ENCODE measurements at places on chromosomes 16 and 17.

DNA sequence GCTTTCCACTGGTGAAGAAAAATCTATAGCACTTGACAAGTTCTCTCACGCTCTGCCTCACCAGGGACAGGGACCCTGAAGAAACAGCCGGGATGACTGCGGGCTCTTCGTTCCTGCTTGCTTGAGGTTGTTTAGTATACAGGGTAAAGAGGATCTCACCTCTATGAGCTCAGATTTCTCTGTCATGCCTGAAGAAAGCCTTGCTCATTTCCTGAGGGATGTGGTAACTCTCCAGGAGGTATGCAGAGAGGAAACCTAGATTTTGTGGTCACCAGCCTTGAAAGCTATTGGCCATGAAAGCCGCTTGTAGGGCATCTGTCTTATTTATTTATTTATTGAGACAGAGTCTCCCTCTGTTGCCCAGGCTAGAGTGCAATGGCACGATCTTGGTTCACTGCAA lies 23.2 kb downstream of the USP43 start:
- no peak for DNase-seq

- no peak for DNase-seq
Measured at GRCh38 chr17:81456798-81457197, 55.8 kb downstream of the ACTG1 start.

GRCh38 chr17:65678546-65678945 lies 117.1 kb upstream of the AXIN2 start:
- no peak for DNase-seq

GRCh38 chr17:64343071-64343774 lies 47.4 kb downstream of the PECAM1 start:
- DNase-seq: no peak

DNA sequence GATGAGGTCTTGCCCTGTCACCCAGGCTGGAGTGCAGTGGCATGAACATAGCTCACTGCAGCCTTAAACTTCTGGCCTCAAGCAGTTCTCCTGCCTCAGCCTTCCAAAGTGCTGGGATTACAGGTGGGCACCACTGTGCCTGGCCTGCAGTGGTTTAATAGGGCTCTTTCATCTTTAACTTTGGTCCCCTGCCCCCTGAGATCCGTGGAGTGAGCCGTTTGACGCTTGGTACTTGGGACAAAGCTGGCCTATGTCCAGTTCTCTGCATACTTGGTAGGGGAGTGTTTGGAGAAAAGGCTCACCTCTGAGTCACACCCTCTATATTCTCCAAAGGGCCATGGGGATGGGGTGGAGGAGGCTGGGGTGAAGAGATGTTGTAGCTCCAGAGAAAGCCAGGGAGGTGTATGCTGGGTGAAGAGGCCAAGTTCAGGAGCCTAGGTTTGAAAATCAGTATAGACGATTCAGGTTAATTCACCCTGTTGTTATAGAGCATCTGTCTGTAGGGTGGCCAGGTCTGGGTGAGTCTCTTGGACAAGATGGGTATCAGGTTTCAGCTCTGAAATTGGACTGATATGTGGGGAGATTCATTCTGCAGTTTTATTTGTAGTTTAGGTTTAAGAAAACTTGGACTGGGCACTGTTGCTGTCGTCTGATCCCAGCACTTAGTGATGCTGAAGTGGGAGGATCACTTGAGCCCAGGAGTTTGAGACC lies 17.6 kb downstream of the ABCC1 start:
- peak; percentile 35 for DNase-seq

DNA sequence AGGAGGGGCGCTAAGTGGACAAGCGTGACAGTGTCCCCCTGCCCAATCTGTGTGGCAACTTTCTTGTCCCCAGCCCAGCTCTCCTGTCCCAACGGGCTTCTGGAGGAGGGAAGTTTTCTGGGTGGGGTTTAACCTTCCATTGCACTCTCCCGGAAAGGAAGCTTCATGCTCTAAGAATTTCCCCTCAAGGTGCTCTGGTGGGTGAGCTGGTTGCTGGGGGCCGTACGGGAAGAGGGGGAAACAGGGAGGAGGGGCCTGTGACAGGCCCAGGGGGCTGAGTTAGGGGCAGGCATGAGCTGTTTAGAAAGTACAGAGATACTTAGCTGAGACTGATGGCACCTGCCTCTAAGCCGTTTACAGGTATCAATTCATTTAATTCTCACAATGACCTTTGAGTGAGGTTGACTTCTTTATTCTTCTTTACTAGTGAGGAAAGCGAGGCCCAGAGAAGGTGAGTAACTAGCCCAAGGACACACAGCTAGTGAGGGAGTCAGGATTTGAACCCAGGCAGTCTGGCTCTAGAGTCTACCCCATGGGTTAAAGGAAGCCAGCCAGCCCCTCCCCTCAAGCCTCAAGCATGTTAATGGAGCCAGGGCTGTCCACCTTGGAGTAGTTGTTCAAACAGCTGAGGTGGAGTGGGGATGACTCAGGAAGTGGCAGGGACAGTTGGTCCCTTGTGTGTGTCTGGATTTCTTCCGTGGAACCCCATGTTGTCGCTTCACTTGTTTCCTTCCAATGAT lies 18.9 kb downstream of the ADGRG1 start:
- no peak for DNase-seq

- no peak for DNase-seq
Measured at GRCh38 chr17:48519427-48519826, 11.4 kb downstream of the HOXB1 start.

All from skeletal muscle cell (primary cell).